Fibroblast of skin of scalp (primary cell): ENCODE measurements at places on chromosomes 1 and 21.

GRCh38 chr1:47934243-47934805 lies 62.9 kb downstream of the TRABD2B start:
- DNase-seq = peak; percentile 92

- DNase-seq = peak; percentile 27
Observed at GRCh38 chr1:35030756-35031446, 844 bp downstream of the ZMYM6 start.

DNA sequence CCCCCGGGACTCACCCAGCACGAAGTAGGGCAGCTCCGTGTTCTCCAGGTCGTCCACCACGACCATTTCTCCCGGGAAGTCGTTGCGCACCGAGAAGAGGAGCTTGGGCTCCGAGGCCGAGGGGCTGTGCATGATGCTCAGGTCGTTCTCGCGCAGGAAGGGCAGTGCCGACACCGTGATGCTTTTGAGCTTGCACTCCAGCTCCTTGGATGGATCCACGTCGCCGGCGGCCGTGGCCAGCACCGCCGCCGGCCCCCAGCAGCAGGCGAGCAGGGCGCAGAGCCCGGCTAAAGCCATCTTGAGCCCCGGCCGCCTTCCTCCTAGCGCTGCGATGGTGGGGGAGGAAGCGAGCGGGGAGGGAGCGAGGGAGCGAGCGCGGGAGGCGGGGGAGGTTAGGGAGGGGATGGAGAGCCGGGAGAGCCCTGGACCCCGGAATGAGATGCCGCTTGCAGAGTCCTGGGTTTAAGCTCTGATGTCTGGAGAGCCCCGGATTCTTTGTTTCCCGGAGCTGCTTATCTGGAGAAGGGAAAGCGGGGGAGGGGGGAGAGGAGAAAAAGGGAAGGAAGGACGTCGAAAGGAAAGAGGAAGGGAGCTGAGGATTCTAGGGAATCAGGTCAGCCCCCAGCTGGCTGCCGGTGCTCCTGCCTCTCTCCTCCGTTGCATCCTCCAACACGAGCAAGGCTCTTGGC lies at the start of gene ASTN1:
TSS of gene ASTN1 (minus strand) at position 333 of the 689 bp plus-strand sequence. CDS start at position 297, 36 bp downstream.
- DNase-seq = no peak

DNA sequence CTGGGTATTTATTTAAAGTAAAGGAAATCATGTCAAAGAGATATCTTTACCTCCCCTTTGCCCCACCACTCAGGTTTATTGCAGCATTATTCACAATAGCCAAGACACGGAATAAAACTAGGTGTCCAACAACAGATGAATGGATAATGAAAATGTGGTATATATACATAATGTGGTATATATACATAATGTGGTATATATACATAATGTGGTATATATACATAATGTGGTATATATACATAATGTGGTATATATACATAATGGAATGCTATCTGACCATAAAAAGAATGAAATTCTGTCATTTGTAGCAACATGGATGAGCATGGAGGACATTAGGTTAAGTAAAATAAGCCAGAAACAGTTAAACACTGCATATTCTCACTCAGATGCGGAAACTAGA lies 262.6 kb upstream of the PLXNA2 start:
- DNase-seq = no peak

DNA sequence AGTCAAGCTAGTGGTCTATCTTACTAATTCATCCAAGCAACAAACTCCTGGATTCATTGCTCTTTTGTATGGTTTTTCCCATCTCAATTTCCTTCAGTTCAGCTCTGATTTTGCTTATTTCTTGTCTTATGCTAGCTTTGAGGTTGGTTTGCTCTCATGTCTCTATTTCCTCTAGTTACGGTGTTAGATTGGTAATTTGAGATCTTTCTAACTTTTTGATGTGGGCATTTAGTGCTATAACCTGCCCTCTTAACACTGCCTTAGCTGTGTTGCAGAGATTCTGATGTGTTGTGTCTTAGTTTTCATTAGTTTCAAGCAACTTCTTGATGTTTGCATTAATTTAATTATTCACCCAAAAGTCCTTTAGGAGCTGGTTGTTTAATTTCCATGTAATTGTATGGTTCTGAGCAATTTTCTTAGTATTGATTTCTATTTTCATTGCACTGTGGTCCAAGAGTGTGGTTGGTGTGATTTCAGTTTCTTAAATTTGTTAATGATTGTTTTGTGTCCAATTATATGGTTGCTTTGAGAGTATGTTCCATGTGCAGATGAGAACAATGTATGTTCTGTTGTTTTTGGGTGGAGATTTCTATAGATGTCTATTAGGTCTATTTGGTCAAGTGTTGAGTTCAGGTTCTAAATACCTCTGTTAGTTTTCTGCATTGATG lies 154.6 kb downstream of the PLPPR5 start:
- DNase-seq = no peak

GRCh38 chr21:43609501-43610340 lies 49.6 kb downstream of the HSF2BP start:
- peak; percentile 94 for DNase-seq
